ENCODE measurements at places on chromosomes 6 and 20.

GRCh38 chr6:150298030-150298380 is 70.8 kb upstream of the IYD start:
- DNase-seq = no peak

DNA sequence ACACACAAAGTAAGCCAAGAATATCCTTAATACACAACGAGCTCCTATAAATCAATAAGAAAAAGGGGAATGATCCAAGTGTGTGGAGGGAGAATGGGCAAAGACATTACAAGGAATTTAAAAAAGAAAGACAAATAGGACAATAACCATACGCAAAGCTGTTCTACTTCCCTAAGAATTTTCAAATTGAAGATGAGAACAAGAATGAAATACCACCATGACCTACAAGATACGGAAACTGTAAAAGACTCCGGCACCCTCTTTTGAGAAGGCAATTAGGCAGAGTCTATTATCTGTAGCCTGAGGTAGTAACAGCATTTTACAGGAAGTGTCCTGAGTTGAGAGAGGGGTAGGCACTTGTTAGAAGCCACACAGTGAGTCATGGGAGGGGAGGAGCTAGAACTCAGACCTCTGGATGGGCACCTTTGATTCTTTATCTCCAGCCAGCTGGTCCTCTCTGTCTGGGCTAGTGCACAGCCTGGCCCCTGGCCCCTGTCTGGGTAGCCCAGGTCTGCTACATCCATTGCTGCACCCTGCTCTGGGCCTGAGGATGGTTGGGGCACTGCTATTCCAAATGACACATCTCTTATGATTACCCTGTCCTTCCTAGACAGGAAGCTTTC is 15.3 kb downstream of the RSPO4 start:
- DNase-seq = no peak

GRCh38 chr20:3560578-3560977 is 89.8 kb downstream of the ATRN start:
- no peak for DNase-seq

GRCh38 chr20:36035745-36036144 is 67.4 kb downstream of the CNBD2 start:
- no peak for DNase-seq

- no peak for DNase-seq
These were observed 76.4 kb downstream of the TMEM242 start for GRCh38 chr6:157246771-157247484.
